ENCODE measurements at places on chromosomes 12 and 14.

GRCh38 chr14:67837011-67837624, 17.5 kb downstream of the RAD51B start:
- DNase-seq: peak; percentile 75

DNA sequence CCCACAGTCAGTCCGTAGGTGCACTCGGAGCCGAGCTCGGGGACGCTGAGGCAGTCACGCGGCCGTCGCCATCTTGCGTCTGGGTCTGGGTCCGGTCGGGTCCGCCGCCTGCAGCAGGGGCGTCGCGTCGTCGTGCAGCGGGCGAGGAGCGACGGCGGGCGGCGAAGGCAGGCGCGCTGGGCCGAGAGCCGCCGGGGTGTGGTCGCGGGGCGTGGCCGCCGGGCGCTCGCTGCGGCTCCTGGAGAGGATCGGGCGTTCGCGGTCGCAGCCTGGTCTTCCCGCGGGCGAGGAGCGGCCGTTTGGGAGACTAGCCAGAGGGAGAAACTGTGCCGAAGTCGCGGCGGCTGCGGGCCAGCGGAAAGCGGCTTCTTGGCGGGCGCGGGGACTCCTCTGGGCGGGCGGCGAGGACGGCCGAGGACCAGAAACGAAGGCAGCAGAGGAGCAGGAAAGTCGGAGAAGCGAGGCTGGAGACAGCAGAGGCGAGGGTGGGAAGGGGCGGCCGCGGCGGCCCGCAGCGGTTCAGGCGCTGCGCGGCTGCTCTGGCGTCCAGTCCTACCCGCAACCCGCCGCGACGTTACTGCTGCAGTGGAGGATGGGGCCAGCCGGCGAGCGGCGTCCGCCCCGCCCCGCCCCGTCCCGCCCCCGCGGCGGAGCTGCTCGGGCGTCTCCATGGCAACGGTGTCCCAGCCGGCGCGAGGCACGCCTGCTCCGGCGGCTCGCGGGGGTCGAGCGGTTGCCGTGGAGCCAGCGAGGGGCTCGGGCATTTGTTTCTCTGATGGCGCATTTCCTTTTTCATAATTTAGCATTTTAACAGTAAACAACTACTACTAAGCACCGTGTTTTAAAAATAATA, at the start of gene PNMA1:
Gene PNMA1 (minus strand): TSS at position 582 of the 853 bp plus-strand sequence. CDS start 745 bp downstream, outside the sequence.
- DNase-seq: peak; percentile 91

- DNase-seq: no peak
Measured at GRCh38 chr12:42118136-42118879, 26.4 kb downstream of the GXYLT1 start.

GRCh38 chr14:33950320-33951182, at the start of gene EGLN3:
EGLN3 (minus strand) TSS chr14:33951074; CDS start chr14:33950752, 322 bp downstream.
- DNase-seq: peak; percentile 68

- no peak for DNase-seq
Measured at GRCh38 chr12:128803788-128804187, 20.0 kb downstream of the SLC15A4 start.

DNA sequence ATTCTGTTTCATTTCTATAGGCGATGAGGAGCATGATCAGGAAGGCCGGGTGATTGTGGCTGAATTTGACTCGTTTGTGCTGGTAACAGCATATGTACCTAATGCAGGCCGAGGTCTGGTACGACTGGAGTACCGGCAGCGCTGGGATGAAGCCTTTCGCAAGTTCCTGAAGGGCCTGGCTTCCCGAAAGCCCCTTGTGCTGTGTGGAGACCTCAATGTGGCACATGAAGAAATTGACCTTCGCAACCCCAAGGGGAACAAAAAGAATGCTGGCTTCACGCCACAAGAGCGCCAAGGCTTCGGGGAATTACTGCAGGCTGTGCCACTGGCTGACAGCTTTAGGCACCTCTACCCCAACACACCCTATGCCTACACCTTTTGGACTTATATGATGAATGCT, 1.9 kb downstream of the APEX1 start:
- no peak for DNase-seq

GRCh38 chr12:46205294-46205693, 63.5 kb downstream of the SLC38A1 start:
- no peak for DNase-seq

DNA sequence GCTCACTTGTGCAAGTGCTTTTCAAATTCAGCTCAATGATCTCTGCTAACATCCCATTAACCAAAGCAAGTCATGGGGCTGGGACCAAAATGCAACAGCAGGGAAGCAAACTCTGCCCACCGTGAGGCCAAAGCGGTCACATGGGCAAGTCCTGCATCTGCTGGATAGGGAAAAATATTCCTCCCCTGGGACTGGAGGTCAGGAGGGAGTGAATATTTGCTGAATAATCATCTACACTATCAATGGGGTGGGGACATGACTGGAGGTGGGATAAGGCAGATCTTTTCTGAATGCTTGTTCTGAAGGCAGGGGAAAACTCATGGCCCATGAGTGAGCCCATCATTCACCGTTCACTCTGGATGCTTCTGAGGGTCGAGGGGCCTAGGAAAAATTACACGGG, 45.1 kb upstream of the VRK1 start:
- no peak for DNase-seq

- DNase-seq: no peak
Measured at GRCh38 chr14:98994561-98994960, 277.4 kb downstream of the BCL11B start.

- no peak for DNase-seq
Measured at GRCh38 chr14:93033983-93034670, 81.6 kb downstream of the ITPK1 start.

DNA sequence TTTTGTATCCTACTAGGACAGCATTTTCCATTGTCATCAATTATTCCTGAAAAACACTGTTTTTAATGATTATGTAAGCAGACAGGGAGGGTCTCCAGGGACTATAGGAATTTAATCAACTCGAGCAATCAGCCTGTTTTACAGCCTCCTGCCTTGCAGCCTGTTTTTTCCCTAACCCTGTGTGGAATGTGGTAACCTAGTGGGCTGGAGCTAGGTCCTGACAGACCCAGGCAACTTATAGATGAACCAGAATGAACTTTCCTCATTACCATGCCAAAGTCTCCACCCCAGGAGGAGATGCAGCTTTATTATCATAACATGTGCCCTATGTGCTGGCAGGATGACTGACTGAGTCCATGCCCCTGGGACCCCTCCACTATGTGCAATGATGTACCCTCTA, 375.1 kb downstream of the BMP4 start:
- DNase-seq: no peak

- DNase-seq: no peak
Measured at GRCh38 chr12:76633415-76633814, 73.8 kb upstream of the OSBPL8 start.

DNA sequence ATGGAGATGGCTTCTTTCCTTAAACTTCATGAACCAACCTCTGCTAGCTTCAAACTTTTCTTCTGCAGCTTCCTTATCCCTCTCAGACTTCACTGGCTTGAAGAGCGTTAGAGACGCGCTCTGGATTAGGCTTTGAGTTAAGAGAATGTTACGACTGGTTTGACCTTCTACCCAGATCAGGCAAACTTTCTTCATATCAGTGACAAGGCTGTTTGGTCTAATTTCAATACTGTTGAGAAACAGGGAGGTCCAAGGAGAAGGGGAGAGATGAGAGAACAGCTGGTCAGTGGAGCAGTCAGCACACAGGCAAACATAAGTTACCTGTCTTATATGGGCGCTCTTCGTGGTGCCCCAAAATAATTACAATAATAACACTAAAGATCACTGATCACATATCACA, 14.9 kb downstream of the SCAF11 start:
- no peak for DNase-seq

DNA sequence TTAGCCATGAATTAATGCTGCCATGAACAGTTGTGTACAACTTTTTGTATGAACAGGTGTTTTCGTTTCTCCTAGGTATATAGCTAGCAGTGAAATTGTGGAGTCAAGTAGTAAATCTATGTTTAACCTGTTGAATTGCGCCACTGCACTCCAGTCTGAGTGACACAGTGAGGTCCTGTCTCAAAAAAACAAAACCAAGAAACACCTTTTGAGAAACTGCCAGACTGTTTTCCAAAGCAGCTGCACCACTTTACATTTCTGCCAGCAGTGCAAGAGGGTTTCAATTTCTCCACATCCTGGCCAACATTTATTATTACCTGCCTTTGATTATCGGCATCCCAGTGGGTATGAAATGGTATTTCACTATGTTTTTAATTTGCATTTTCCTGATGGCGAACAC, 3.3 kb upstream of the PLEKHG3 start:
- no peak for DNase-seq

DNA sequence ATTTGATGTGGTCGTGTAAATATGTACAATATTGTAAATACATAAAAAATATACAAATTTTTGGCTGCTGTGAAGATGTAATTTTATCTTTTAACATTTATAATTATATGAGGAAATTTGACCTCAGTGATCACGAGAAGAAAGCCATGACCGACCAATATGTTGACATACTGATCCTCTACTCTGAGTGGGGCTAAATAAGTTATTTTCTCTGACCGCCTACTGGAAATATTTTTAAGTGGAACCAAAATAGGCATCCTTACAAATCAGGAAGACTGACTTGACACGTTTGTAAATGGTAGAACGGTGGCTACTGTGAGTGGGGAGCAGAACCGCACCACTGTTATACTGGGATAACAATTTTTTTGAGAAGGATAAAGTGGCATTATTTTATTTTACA, 49.6 kb downstream of the TBK1 start:
- DNase-seq: no peak

- no peak for DNase-seq
Measured at GRCh38 chr12:65755596-65755978, 68.7 kb upstream of the HMGA2 start.

- DNase-seq: peak; percentile 60
Measured at GRCh38 chr12:109773384-109774011, 59.7 kb downstream of the TRPV4 start.

DNA sequence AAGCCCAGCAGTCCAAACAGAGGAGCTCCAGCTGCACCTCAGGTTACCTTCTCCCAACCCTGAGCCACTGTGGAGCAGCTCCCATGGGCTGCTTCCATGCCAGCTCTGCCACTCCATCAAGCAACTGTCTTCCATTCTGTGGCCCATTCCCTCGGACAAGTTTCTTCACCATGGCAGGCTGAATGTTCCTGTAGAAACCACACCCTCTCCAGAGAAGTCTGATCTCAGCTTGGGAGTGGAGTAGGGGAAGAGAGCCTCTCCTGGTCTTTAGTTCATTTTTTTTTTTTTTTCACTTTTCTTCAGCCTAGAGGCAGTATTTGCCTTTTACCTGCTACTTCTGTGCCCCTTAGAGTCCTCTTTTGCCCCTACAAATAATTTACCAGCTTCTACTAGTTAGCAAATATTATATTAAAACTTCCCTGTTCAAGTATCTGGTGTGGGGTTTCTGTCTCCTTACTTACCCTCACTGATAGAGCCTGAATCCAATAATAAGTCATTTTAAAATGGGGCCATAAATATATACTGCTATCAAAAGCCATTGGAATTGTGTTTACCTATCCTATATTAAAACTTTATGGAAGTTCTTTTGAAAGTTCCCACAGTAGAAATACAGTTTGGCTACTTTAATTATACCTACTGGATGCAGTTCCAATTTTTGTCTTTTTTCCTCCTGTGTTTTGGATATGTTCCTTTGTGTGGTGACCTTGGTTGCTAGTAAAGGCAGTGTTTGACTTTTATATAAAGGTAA, 11.7 kb upstream of the SLC17A8 start:
- no peak for DNase-seq

- no peak for DNase-seq
Measured at GRCh38 chr14:103230658-103231334, 103.2 kb upstream of the EIF5 start.

- no peak for DNase-seq
Measured at GRCh38 chr12:15013634-15014179, 40.9 kb downstream of the PDE6H start.

GRCh38 chr12:122788387-122788786, 14.0 kb downstream of the CCDC62 start:
- no peak for DNase-seq

DNA sequence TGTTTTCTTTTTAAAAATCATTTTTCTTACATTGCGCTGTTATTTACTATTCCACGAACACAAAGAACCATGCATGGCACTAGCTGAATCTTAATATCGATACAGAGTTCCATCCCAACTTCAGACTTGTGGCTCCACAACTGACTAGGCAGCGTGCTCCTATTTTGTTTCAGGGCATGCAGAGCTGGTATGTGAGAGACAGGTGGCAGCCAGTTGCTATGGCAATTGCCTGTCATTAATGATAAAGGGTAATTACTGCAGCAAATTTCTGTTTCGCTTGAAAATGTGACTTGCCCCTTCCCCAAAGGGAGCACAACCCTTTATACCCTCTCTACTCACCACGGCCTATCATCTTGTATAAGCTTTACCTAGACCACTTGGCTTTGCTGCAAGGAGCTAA, 113.1 kb upstream of the G2E3 start:
- no peak for DNase-seq

DNA sequence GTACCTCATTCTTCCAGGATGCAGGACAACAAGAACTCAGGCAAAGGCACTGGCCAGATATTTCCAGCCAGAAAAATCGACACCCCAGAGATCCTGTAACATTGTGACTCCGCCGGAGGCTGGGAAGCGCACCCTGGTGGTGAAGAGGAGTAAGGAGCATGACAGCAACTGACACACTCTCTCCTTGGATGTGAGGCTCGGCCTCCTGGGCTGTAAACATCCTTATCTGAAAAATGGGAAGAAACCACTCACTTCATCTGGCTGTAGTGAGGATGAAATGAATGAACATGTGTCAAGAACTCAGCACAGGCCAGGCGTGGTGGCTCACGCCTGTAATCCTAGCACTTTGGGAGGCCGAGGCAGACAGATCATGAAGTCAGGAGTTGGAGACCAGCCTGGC, 27.5 kb downstream of the TCHP start:
- peak; percentile 59 for DNase-seq

DNA sequence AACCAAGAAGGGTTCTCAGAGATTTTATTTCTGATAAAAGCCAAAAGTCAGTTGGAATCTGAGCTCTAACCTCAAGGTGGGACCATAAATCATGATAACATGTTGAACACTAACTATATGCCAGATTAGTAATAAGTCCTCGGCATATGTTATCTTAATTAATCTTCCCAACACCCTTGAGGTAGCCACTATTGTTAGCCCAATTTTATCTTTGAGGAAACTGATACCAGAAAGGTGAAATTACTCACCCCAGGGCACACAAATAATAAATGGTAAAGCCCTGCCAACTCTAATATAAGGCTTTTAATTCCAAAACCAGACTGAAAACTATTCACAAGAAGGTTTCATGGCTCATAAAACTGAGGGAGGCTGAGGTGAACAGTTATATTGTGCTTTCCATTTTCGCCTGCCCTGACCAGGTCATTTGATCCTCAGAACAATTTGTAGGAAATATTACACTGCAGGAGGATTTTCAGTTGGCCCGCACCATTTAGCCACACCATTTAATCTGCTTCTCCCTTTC, 16.1 kb upstream of the NUAK1 start:
- DNase-seq: no peak

GRCh38 chr12:6268484-6269157, 41.9 kb upstream of the PLEKHG6 start:
- DNase-seq: no peak

- DNase-seq: no peak
Measured at GRCh38 chr12:123475246-123475703, 17.3 kb downstream of the SNRNP35 start.

DNA sequence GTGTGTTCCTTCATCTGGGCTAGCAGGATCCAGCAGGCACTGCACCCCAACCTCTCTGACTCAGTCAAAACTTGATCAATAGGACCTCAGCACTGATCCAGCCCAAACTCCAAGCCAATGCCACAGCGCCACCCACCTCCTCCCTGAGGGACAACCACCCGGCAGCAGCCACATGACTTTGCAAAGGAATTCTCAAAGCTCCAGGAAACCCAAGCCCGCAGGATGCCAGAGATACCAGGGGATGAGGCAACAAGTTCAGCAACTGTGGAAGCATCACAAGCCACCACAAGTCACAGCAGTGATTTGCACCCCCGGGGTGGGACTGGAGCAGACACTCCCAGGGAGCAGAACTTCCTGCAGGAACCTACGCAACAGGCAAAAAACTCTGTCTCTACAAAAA, 37.3 kb downstream of the ACTN1 start:
- no peak for DNase-seq

Data from RKO (cell line).